ENCODE measurements at places on chromosomes 13 and 19. TPM values are rescaled to one million over a fixed set of nuclear protein-coding genes. Genes with fewer than 3 reads are reported as not detected.

DNA sequence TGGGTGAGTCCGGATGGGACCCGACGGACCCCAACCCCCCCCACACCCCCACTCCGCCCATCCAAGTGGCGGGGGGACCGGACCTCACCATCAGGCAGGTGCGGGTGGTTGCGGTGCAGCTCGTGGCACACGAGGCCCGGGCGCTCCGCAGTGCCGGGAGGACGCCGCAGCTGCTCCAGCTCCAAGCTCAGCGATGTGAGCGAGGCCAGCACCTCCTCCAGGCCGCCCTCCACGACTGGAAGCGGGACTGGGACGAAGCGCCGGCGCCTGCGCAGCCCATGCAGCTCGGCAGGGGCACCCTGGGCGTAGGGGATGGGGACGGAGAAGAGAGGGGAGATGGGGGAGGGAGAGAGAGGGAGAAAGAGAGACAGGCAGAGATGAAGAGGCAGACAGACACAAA is 30.1 kb upstream of the OLFM2 start:
- DNase-seq: no peak

- no peak for DNase-seq
Observed at GRCh38 chr13:113846636-113847318, 17.1 kb downstream of the GAS6 start.

GRCh38 chr19:1206864-1207450 is 1.4 kb downstream of the STK11 start:
- DNase-seq: peak; percentile 47

DNA sequence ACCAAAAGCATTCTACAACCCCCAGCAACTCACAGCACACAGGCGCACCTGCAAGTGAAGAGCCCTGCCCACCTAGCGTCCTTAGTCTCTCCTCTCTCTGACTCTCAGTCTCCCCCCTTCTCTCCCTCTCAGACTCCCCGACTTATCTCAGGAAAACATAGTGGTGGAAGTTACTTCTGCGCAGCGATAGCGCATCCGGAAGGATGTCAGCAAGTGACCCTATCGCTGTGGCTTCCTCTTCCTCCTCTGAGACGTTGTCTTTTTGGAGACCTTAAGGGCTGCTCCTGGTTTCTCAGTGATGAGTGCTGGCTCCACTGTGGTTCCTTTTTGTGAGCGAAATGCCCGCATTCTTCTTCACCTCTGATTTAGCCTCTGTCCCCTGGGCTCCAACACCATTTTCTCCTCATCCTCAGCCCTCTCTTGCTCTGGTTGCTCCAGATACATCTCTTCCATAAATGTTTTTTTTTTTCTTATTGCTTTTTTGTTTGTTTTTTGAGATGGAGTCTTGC is 1.4 kb upstream of the YIF1B start:
- no peak for DNase-seq

DNA sequence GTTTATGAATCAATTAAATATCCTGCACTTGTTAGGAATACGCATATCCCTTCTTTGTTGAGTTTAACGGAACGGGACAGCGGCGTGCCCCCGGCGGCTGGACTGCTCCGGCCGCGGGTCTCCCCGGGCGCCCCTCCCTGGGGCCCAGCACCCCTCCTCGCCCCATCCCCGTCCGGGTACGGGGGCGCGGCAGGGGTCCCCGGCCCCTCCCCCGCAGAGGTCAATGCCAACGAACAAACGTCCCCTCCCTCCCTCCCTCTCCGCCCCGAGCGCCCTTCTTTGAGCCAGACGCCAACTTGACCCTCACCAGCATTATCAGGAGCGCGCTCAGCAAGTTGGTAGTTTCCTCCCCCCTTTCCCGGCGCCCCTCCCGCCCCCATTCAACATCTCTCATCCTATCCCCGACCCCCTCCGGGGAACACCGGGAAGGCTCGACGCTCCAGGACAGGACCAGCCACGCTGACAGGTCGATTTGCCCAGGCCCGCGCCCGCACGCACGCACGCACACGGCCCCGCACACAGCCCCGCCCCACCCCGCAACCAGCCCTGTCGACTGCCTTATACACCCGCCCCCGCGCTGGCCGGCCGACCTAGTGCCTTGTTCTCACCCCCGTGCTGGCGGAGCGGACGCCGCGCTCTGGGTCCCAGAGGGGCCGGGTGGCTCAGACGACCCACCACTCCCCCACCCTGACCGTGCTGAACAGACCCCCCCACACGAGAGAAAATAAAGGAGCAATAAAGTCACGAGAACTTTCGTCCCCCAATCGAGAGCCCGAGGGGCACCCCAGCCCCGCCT is 5.0 kb downstream of the LYL1 start:
- no peak for DNase-seq

DNA sequence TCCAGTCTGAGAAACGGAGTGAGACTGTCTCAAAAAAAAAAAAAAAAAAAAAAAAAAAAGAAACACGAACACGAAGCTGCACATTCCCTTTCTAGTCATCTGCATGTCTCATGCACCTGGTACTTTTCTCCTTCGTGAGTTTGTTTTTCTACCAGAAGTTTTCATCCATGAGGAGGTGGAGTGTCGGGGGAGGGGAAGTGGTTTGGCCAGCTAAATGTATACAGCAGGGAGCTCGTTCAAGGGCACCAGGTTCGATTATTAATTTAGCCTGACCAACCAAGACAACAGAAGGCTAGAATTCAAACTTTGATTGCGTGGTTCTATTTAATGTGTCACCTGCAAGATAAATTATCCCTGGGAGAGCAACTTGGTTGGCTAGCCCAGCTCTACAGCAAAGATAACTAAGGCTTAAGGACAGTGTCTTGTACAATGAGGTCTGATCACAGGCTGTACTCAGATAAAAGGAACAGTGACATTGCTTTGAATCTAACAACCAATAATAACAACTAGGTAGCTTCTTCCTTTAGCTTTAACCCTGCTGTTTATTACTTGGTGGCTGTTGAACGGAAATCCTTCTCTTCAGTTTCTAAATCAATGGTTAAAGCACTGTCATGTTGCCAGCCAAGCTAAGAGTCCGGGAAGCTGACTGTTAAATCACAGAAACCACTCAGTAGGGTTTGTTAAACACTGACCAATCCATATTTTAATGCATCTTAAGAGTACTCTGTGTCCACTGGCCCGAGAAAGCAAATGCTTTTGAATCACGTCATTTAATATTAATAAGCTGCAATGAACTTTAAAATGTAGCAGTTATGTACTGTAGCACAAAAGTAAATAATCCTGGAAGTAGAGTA is 98.4 kb upstream of the STARD13 start:
- DNase-seq: no peak

GRCh38 chr19:3491396-3492119 is 8.3 kb upstream of the SMIM44 start:
- DNase-seq: no peak

Gene CNOT3
- 40.0 TPM for total RNA-seq

Gene PGLYRP2
- total RNA-seq: not detected

GRCh38 chr19:19224852-19225494 is 13.2 kb downstream of the NCAN start:
- DNase-seq: peak; percentile 72

DNA sequence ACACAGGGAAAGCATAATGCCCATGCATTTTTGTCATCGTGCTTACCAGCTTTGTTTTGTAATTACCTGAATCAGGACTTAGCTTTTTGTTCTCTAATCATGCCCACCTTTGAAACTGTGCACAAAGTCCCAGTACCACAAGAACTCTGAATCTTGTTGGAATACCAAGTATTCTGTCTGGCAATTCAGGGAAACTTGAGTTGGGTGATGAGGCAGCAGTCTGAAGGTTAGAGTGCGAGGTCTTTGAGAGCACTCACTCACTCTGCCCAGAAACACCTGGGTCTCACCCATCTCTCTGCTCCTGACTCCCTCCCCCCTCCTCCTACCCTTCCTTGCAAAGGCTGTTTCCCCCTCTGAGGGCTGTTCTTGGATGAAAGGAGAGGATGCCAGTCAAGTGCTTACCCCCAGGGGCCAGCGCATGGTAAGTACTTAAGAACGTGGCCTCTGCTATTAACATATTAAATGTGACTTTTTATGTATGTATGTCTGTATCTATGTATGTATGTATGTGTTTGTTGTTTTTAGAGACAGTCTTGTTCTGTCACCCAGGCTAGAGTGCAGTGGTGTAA is 22.4 kb downstream of the SIPA1L3 start:
- no peak for DNase-seq

GRCh38 chr13:39039041-39039440 is 785 bp downstream of the NHLRC3 start:
- DNase-seq: peak; percentile 27

DNA sequence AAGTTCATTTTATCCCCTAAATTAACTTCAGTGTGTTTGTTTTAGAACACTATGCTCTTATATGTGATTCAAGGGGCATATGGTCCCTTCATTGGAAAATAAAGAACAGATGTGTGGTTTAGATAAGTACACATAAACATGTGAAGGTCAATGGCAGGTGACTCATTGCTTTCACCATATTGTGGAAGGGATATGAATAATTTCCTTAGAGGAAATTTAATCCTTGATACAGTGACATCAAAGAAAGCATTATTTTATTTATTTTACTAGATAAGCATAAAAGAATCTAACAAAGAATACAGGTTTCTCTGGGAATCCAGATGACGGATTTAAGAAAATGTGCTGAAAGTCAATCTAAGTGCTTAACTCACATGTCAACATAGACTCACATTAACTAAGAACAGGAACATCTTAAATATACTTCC is 373.5 kb downstream of the KCTD12 start:
- DNase-seq: peak; percentile 36

DNA sequence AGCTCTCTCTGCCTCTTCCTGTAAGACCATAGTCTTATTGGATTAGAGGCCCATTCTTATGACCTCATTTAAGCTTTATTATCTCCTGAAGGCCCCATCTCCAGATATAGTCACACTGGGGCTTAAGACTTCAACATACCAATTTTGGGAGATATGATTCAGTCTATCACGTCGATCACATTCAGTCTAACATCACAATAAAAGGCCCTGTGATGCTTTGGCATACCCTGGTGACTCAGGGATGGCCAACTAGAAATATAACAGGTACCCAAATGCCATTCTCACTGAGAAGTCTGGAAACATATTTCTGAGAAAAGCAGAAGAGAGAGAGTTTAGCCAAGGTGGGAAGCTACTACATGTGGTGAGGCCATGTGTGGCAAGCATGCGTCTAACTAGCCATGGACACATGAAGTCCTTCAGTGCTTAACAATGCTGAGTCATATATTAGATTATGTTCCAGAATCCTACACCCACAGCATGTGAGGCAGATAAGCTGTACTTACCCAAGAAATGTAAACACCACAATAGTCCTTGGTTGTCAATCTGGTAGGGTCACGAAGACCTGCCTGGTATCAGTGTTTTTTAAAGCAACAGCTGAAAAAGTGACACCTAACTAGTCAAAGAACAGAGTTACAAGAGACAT is 485.1 kb downstream of the FOXO1 start:
- peak; percentile 60 for DNase-seq

DNA sequence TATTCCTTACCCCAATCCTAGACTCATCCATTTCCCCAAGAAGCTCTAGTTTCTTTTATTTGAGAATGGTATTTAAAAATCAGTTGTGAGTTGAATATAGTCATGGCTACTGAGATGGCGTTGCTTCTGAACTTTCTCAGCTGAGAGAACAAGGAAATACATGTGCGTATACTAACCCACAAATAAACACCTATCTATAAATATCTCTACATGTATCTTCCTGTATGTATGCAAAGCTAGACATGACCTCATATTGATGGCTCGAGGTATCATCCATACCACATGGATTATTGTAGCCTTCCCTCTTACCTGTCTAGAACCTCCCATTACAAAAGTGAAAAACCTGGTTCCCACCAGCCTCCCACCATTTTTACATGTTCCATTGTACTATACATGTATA is 141.0 kb downstream of the UFM1 start:
- DNase-seq: no peak

DNA sequence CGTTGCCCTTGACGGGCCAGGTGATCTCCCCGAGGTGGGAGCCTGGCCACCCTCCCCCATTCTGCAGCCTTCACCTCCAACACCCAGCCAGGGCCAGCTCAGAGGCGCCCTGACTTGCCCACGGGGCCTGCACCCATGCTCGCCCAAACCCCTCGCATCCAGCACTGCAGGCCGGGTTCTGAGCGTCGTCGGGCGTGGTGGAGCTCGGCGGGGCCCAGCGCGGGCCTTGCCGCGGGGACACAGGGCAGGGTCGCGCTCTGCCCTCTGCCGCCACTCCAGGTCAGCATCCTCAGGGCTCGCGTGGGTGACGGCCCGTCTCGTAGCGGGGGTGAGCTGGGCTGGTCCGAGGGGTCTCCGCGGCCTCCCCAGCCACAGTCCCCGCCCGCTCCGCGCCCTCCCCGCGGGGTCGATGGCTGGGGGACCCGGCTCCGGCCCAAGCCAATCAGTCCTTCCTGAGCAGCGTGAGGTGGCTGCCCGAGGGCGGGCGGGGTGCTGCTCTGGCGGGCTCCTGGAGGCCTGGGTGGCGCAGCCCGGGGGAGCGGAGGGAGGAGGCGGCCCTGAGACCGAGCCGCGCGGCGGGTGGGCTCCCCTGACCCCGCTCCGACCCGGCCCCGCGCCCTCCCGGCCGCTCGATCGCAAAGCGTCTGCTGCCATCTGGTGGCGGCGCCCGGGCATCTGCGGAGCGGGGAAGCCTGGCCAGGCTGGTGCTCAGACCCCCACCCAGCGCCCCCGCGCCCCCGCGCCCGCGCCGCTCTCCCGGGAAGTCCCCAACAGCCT is 61.4 kb downstream of the CCNE1 start:
- peak; percentile 54 for DNase-seq

Gene GET3
- total RNA-seq: 105 TPM

DNA sequence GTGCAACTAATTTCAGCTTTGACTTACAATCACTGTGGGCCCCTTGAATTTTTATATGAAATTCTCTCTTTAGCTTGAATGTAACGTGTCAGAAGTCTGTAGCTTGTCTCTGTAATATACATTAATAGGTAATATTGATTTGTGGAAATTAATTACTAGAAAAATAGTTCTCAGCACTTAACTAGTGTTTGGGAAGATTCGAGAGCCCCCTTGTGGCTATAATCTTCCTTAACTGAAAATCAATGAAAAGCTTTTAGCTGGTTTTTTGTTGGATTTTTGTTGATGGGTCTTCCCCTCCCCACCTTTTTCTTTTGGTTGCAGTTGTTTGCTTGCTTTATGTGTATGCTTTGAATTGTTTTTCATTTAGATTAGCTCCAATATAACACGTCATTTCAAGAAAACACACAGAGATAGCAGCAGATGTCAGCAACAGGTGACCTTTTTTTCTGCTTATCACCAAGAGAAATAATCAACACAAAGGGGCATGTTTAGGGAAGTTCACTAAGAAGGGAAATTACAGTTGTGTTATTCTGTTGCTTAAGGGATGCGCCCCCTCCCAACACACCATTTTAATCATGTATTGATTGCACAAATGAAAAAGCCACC is 176.8 kb downstream of the OXGR1 start:
- DNase-seq: peak; percentile 68

Gene ATP8A2
- total RNA-seq: not detected

Gene IRGC
- 0.08 TPM for total RNA-seq

Gene ZNF225
- 0.44 TPM for total RNA-seq

DNA sequence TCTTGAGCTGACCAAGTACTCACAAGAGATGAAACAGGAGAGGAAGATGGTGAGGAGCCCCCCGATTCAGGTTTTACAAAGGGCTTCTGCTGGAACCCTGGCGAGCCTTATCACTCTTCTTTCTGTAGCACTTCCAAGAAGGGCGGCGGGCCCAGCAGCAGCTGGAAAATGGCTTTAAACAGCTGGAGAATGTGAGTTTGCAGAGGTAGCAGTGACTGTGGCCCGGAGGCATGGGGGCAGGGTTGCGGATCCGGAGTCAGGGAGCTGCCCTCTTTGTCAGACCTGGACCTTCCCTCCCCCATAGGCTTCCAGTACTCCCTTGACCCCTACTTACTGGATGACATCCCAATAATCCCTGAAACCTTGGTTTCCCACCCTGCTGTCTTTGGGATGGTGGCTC is 3.6 kb downstream of the TRIP10 start:
- DNase-seq: no peak

Gene CBY2
- not detected for total RNA-seq

GRCh38 chr13:74187564-74187963 is 53.4 kb upstream of the KLF12 start:
- peak; percentile 26 for DNase-seq

Gene JAK3
- 0.31 TPM for total RNA-seq
